Hematopoietic multipotent progenitor cell treated with erythropoietin and hydrocortisone succinate and interleukin-3 and kit ligand, for 17 days (in vitro differentiated cells): ENCODE measurements at places on chromosomes 4 and X.

GRCh38 chr4:146095860-146096259 lies 79.7 kb upstream of the LSM6 start:
- DNase-seq, result no peak

- no peak for DNase-seq
Measured at GRCh38 chr4:6194458-6195195, 5.7 kb downstream of the JAKMIP1 start.

DNA sequence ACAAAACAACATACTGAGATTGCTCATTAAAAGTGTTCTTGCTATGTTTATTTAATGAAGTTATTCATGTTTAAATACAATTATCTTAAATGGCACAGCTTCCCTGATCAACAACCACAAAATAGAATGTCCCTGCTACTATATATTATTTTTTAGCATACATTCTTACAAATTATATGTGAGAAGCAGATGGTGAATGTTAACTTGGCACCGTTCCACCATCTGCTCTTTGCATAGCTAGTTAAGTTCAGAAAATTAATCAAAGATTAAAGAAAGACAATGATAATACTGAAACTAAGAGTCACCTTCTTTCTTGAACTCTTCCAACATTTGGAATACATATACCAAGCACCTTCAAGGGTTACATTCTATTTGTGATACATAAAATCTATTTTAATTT lies 94.2 kb downstream of the PPP3CA start:
- no peak for DNase-seq

DNA sequence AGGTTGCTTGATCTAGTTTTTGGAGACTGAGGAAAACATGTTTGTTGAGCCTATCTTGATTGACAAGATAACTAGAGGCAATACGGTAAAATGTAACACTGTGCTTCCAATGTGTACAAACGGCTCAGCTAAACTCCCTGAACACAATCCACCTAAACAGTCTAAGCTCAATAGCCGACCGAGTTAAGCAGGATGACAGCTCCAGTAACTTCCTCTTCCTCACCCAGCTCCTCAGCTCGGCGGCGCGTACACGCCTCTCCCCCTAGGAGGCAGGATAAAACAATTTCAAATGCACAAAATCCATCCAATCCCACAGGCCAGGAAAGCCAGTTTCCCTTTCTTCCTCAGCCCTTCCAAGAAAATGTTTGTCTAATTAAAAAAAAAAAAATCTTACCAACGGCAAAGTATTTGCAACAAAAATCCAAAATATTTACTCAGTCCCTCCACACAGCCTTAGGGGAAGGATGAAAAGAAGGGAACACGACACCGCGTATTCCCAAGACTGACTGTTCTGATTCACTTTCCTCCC lies 1.0 kb downstream of the CNOT6L start:
- peak; percentile 77 for DNase-seq

GRCh38 chr4:111283066-111283677 lies 660.3 kb upstream of the PITX2 start:
- peak; percentile 33 for DNase-seq

DNA sequence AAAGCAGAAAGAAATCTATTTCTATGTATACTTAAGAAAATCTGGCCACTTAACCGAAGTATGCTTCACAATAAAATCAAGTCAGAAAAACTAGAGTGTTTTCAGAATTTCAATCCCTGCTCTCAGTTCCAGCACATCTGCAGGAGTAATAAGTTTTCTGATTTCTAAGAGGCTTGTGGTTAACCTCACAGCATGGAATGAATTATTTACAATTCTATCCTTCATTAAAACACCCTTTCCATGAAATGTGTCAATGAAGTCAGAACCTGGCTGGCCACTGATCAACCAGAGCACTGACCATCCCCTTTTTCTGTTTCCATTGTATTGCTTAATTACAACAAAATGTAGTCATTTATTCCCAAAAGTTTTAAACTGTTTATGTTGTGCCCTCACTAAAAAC lies 781.4 kb upstream of the INTU start:
- DNase-seq, result no peak

- no peak for DNase-seq
Measured at GRCh38 chr4:37359261-37359660, 114.7 kb downstream of the NWD2 start.

GRCh38 chr4:167622481-167623240 lies 388.4 kb upstream of the SPOCK3 start:
- no peak for DNase-seq

- no peak for DNase-seq
Measured at GRCh38 chr4:120633810-120634209, 288.7 kb downstream of the PRDM5 start.

- DNase-seq, result no peak
Measured at GRCh38 chrX:132741689-132742088, 216.7 kb downstream of the HS6ST2 start.

GRCh38 chr4:27017623-27018022 lies 157.0 kb downstream of the STIM2 start:
- DNase-seq, result no peak

GRCh38 chrX:151153086-151153485 lies 23.3 kb upstream of the GPR50 start:
- DNase-seq, result no peak

GRCh38 chr4:140078366-140078765 lies 75.6 kb downstream of the MAML3 start:
- no peak for DNase-seq

- no peak for DNase-seq
Measured at GRCh38 chr4:828641-829271, 2.8 kb upstream of the CPLX1 start.

GRCh38 chr4:175412161-175412560 lies 399.9 kb downstream of the GPM6A start:
- DNase-seq, result no peak

GRCh38 chr4:128831531-128832242 lies 22.2 kb downstream of the JADE1 start:
- DNase-seq, result no peak

GRCh38 chr4:128560754-128561495 lies 248.6 kb upstream of the JADE1 start:
- no peak for DNase-seq

DNA sequence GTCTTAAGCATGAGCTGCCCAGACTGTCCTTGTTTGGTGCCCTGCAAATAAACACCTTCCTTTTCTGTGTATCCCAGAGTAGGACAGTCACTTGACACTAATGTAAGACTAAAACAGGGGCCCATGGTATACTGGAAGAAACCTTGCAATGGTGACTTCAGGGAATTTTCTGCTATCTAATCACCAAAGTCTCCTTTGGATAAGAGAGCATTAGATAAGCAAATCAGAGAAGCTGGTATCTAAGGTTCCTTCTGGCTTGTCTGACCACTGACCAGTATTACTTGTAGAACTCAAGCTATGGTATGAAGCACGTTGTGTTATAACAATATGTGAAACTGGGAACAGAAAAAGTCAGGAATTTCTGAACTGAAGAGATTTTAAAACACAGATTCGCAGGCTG lies 173.9 kb downstream of the COL25A1 start:
- no peak for DNase-seq

GRCh38 chr4:93184053-93184452 lies 644.5 kb upstream of the ATOH1 start:
- no peak for DNase-seq
